Activated CD4-positive, alpha-beta T cell treated with anti-CD3 and anti-CD28 coated beads, Interleukin-2, amount 50 U/mL, for 48 hours (primary cell): ENCODE measurements at places on chromosomes 11 and 22.

GRCh38 chr22:43044290-43044712 lies 29.4 kb upstream of the PACSIN2 start:
- DNase-seq, result no peak

DNA sequence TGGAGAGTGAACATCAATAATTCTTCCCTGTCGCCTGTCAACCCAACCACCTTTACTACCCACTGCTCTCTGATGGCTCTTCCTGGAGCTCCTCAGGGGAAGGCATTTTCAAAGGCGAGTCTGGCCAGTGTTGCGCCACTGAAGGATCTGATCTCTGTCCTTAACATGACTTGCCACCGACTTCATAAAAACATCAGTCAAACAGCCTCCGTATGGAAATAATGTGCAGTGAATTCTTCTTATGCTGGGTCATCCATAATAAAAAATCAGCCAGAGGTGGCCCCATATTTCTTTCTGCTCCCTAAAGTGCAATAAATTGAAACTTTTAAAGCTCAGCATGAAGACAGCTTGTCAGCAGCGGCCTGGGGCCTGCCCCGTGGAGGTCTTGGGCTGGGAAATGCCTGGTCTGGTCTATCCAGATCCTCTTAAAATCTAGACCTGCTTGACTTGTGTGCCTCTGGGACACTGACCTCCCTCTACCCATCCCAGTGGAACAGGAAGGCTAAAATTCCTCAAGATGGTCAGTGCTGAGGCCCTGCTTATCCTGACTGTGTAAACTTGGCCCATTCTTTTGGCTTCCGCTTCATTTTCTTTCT lies 199.5 kb downstream of the MYO18B start:
- no peak for DNase-seq

- DNase-seq, result no peak
Observed at GRCh38 chr22:36702842-36703215, 723 bp downstream of the CACNG2 start.

GRCh38 chr11:79232346-79232745 lies 208.5 kb downstream of the TENM4 start:
- DNase-seq, result no peak

- DNase-seq, result no peak
Observed at GRCh38 chr11:32396991-32397390, 38.3 kb downstream of the WT1 start.

DNA sequence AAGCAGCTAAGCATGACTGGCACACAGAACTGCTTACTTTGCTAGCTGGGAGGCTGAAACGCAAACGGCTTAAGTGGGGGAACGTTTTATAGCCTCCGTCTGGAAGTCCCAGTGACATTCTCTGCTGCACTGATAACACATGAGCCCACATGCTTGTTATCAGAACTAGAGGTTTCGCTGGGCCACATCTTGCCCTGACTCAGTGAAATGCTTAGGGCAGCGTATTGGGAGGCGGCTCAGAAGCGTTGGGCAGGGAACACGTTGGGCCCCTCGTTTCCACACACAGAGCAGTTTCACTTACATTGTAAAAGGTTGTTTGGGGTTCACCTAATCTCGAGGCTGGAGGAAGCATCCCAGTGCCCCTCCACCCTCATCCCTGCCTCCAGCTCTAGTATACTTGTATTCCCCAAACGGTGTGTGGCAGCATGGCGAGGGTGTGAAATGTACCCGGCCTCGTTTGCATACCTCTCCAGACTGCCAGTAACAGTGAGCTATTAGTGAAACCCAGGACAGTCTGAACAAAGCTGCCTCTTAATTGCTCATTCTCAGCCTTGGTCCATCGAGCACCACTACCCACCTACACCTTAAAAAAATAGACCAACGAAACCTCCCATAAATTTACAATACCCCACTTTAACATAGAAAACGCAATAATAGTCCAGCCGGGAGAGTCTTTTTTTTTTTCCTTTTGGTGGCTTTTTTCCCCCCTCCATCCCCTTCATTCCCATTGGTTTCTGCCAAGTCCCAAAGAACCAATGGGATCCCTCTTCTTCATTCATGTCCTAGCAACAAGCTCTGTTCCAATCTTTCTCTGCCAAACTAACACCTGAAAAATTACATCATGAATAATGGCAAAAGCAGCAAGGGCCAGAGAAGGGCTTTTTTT lies 218.8 kb upstream of the SORL1-AS1 start:
- DNase-seq, result no peak

DNA sequence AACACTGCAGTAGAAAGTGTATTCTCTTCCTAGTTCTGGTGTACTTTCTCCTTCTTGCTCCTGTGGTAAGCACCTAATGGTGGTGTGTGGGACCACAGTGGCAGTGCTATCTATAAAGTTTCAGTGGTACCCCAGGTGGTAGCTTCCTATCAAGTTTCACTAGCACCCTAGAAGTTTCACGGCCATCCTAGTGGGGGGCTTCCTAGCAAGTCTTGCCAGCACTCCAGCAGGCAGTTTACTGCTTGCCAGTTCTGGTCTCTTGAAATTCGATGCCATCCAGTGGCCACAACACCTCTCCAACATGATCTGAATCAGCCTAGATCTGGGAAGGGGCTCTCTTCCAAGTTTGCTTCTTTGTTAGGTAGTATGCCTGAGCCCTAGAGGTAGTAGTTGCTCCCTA lies 229.6 kb downstream of the SWAP70 start:
- DNase-seq, result no peak

DNA sequence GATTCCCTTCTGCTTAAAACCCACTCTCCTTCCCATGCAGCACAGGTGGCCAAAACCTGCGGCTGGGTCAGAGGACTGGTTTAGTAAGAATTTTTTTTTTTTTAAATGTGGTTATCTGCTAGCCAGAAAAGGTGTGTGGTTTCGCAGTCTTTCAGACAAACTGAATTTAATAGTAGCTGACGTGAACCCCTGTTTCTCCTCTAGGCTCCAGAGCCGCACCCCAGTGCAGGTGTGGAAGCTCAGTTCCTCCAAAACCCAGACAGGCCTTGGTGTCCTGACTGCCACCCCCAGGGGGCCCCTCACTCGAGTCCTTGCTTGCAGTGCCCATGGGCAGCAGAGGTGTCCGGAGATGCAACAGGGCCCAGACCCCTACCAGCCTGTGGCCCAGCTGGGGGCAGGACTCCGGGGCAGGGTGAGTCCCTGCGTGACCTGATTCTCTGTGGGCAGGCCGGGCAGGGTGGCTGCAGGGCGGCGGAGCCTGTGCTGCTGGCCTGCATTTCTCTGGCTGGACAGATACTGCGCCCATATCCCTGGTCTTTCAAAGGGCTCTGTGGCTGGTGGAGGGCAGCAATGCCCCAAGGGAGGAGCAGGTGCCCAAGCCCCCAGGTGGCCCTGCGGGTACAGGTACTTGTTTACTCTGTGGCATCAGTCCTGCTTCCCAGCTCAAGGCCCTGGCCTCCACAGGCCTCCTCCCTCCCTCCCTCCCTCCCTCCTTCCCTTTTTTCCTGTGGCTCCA lies 15.2 kb downstream of the KCNQ1 start:
- DNase-seq, result no peak

- DNase-seq, result no peak
Observed at GRCh38 chr22:29469755-29470154, 10.3 kb upstream of the NEFH start.

DNA sequence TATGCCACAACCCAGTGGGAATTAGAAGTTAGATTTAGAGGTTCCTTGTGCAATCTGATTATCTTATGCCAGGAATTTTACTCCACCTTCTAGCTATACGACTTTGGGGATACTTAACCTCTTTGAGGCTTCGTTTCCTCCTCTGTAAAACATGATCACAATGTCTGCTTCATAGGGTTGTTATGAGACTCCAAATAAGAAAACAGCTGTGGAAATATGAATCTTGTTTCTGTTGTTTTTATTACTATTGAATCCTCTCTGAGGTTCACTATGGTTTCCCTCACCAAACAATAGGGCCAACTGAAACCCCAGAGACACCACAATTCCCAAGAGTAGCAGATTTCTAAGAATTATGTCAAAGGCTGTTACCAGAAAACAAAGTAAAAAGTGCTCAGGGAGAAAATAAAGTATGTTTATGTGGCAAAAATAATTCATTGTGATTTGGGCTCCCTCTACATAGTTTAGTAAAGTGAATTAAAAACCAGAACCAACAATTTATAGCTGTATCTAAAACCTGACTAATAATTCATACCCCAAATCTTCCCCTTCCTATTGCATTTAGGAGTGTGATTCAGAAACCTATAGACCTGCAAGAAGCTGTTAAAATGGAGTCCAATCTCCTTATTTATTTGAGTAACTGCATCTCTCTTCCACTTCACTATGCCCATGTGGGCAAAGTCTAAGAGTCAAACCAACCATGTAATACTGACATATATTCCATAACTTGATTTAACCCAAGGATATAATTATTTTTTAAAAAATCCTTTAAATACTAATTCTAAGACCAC lies 38.4 kb downstream of the AMBRA1 start:
- no peak for DNase-seq
